IMR-90 (cell line): ENCODE measurements at places on chromosomes 11 and 22. TPM values are rescaled to one million over a fixed set of nuclear protein-coding genes. Genes with fewer than 3 reads are reported as not detected.
A peak's percentile ranks its signal among the peaks of the same experiment; 100 is the strongest.

DNA sequence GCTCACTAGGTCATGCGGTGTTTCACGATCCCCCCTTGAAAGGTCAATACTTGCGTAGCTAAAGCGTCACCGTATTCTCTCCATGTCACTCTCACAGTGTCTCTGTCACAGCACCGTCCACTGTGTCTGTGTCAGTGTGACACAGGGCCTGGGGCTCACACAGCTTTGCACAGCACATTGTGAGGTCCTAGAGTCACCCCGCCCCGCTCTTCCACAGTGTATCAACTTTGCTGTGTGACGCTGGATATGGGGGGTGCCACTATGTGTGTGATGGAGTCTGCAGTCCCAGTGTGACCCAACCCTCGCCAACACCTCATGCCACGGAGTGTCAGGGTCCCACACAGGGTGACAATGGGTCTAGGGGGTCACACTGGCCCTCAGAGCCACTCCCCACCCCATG, 583 bp downstream of the P4HA3 start:
- DNase-seq: no peak

The GPR83 gene
- under 0.01 TPM in 2 replicates for total RNA-seq

DNA sequence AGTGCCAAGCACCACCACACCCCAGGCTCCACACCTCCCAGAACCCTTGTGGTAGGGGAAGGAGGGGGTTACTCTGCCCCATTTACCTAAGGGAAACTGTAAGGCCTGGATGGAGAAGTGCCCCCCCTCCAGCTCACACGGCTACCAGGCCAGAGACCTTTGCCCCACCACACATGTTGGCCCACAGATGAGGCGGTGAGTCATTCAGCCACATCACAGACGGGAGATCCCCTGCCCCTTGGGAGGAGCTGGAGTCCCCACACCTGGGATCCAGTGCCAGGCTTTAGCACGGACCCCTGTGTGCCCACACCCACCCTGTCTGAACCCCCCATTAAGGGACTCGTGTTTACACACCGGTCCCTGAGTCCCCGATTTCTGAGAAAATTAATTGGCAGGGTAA, 24.9 kb downstream of the CDKN1C start:
- DNase-seq: peak; percentile 51

- DNase-seq: no peak
Measured at GRCh38 chr11:19092850-19093249, 24.1 kb upstream of the ZDHHC13 start.

- DNase-seq: no peak
Measured at GRCh38 chr22:25139062-25139461, 60.6 kb upstream of the CRYBB3 start.

GRCh38 chr11:36775130-36775529, 177.1 kb upstream of the RAG2 start:
- no peak for DNase-seq

- peak; percentile 16 for DNase-seq
Measured at GRCh38 chr11:103364687-103365086, 255.5 kb downstream of the DYNC2H1 start.

The MYO18B gene
- total RNA-seq: under 0.01 TPM in 1 of 2 replicates, not detected in the other

GRCh38 chr11:63277345-63277943, 34.0 kb upstream of the SLC22A25 start:
- no peak for DNase-seq

- no peak for DNase-seq
Measured at GRCh38 chr11:19546325-19546724, 166.3 kb upstream of the NAV2 start.

The KCNQ1 gene
- not detected in 2 replicates for total RNA-seq

The PDE2A gene
- not detected in 2 replicates for total RNA-seq

DNA sequence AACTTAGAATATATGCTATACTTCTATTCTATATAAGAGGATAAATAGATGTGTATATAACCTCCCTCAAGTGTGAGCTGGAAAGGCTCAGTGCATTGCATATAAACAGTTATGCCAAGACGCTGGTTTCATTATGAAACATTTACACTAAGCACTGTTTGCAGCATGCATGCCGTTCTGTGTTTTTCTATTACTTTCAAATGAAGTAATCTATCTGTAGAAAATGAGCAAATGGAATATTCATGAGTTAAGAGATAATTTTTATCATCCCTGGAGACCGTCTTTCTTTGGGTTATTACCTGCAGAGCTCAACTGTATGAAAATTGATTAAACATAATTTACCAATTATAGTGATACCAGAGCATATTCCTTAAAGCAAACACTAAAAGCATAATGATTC, 925.7 kb upstream of the CCDC90B start:
- DNase-seq: no peak

- DNase-seq: no peak
Measured at GRCh38 chr11:61267437-61267841, 26.5 kb downstream of the PGA5 start.

GRCh38 chr11:7246179-7246578, 5.5 kb upstream of the SYT9 start:
- no peak for DNase-seq

The SMC1B gene
- not detected in 2 replicates for total RNA-seq

- DNase-seq: no peak
Measured at GRCh38 chr11:64226507-64227051, 505 bp downstream of the NUDT22 start.

GRCh38 chr11:68077617-68078582, 39.1 kb downstream of the TCIRG1 start:
- peak; percentile 18 for DNase-seq

- no peak for DNase-seq
Measured at GRCh38 chr22:49179175-49179574, 648.5 kb downstream of the BRD1 start.

- DNase-seq: peak; percentile 84
Measured at GRCh38 chr11:88016392-88017170, 158.7 kb downstream of the RAB38 start.

The CYB5R2 gene
- total RNA-seq: 3.9 and 4.7 TPM in 2 replicates

The MFRP gene
- not detected in 2 replicates for total RNA-seq

The PRRG4 gene
- not detected in 2 replicates for total RNA-seq

The IGF2 gene
- total RNA-seq: 2.3 and 5.0 TPM in 2 replicates

DNA sequence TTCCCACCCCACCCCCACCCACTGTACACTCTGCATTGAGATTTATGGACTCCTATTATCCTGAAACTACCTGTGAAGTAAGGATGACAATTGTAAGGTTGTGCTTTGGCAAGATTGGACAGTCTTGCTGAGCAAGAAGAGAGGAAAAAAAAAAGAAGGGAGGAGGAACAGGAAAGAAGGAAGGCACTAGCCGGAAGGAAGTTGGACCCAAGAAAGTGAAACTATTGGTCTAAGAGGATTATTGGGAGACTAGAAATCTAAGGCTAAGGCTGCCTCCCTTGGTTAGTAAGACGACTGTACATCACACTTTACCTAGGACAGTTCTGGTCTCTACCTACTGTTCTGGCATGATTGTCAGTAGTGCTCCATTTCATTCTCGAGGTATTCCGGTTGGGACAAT, 12.1 kb upstream of the TRIM44 start:
- DNase-seq: no peak

GRCh38 chr22:50505776-50506610, 1.5 kb downstream of the LMF2 start:
- DNase-seq: no peak
